Iris pigment epithelial cell (primary cell): ENCODE measurements at places on chromosomes 12 and 14.

GRCh38 chr14:73800970-73801515 is 50.6 kb upstream of the PTGR2 start:
- no peak for DNase-seq

DNA sequence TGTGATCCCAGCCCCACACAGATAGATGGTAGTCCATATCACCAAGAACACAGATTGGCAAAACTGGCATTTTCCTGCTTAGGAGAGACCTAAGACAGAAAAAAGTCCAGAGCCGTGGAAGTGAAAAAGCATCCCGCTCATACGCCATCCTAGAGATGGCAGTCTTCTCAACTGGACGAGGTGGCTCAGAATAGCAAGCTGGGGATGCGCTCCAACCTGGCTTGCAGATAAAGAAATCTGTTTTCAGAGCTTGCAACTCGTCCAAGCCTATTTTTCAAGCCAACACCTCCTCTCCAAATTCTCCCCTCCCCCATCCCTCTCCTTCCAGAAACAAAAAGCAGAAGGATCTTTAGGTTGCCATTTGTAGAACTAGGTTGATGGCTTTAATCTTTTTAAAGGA is 74.3 kb upstream of the OTX2 start:
- DNase-seq: no peak

DNA sequence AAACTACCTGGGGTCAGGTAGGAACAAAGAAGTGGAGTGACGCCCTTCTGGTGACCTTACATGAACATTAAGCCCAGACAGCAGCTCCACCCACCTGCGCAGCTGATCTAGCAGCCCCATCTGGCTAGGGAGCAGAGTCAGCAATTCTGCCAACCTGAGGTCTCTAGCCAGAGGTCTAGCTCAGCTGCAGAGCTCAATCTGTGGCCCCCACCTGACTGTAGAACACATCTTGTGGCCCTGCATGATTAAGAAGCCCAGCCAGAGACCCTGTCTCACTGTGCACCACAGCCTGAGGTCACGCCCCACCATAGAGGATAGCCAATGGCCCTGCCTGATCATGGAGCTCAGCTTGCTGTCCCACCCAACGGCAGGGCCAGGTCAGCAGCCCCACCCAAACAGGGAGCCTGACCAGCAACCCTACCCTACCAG is 50.6 kb upstream of the HIGD1C start:
- DNase-seq: no peak

DNA sequence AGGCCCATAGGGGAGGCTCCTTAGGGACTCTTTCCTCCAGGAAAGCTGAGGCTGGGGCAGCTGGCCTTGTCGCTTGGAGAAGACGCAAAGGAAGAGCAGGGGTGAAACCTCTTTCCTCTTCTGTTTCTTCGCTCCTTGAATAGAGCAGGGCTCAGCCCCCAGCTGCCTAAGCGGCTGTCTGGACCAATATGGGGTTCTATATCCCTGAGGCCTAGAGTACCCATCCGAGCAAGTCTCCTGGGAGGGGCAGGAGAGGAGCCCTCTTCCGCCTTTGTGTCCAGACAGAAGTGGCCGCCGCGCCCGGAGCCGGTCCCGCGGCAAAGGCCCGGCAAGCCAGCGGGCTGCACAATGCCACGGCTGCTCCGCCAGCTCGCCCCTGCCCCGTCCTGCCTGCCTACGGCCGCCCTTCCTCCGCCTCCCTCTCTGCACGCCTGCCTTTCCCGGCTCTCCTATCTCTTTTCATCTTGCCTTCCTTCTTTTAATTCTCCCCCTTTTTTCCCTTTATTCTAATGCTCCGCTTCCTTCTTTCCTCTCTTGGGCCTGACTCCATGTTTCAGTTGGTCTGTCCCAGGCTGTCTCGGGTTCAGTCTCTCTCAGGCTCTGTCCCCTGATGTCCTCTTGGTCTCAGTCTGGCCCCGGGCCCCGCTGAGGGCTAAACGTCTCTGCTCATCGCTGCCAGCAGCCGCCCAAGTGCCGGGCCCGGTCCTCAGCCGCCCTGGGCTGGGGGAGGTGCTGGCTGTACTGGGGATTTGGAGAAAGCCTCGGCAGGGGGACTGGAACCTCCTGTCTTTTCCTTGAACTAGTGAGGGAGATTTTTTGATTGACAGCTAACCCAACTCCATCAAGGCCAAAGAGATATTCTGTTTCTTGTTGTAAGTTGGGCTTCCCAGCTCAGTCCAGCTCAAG is 2.5 kb upstream of the HOXC9 start:
- no peak for DNase-seq

GRCh38 chr12:108193917-108194316 is 64.8 kb downstream of the WSCD2 start:
- peak; percentile 22 for DNase-seq

DNA sequence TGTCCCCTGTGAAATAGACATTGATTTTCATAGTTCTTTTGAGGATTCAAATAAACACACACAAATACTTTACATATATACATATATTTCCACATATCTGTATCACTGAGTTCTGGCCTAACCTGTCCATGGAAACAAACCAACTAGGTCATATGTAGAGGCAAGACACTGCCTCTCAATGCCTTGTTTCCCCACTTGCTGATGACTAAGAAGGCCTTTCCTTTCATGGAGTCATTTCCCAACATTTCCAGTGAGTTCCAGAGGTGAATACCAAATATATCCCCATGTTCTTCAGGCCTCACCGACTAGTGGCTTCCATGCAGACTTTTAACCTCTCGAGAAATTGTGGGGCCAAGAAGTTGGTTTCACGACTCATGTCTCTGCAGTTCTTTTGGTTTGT is 120.8 kb downstream of the DNAI7 start:
- DNase-seq: no peak

GRCh38 chr14:37278636-37279538 is 81.2 kb downstream of the MIPOL1 start:
- no peak for DNase-seq

- peak; percentile 57 for DNase-seq
Observed at GRCh38 chr12:3225796-3226180, 148.6 kb downstream of the TSPAN9 start.

GRCh38 chr14:52268279-52269061 is 972 bp downstream of the PTGDR start:
- DNase-seq: peak; percentile 31
